ENCODE measurements at places on chromosomes 6 and 20.

GRCh38 chr6:34247481-34248197 is 1.2 kb downstream of the SMIM29 start:
- DNase-seq, result no peak

DNA sequence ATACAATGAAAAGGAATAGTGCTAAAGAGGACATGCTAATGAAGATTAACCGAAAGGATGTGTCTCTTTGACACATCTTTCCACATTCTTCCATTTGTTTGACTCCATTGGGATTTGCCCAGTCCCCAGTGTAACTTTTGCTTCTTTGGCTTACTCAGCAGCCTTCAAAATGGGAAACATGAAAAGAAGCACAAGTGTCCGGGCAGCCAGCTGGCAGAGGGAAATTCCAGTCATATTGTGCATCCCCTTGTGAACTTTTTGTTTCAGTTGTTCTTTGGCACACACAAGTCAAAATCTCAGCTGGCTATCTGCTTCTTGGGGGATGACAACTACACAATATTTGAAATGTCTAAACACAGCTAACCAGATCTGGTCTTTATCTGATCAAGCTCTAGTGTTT is 157.4 kb downstream of the OGFRL1 start:
- no peak for DNase-seq

DNA sequence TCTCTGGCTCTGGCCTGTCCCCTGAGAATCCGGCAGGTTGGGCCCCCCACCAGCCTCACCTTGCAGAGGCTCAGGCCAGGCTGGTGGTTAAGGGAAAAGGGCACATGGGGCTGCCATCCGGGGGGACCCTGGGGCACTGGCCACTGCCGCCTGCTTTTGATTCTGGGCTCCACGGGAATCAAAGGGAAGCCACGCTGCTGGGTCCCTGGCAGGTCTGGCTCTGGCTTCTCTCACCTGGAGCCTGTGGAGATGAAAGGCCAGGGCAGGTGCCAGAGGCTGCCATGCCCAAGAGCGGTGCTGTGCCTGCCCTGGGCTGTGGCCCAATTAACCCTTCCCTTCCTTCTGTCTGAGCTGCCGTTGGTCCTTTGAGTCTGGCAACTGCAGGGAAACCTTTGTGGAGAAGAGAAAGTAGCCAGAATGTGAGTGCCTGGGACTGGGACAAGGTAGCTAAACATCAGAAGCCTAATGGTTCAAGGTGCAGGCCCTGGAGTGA is 9.4 kb upstream of the CDH22 start:
- DNase-seq, result no peak

DNA sequence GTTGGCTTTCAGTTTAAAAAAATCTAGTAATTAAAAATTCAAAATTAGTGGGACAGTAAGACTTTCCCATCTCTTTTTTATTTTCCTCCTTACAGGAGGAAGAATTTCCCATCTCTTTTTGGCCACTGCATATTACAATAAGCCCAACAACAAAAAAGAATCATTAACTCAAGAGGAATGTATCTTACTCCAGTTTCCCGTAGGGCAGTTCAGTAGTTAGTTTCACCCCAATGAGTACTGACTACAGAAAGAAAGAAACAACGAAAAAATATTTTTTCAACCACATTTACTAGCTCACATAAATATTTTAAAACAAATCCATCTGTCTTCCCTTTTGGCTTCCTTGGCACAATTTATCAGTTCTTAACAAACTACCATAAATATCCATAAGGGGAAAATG is 14.9 kb upstream of the BLOC1S5 start:
- no peak for DNase-seq

GRCh38 chr20:15446373-15446772 is 1109.0 kb upstream of the FLRT3 start:
- DNase-seq, result no peak

DNA sequence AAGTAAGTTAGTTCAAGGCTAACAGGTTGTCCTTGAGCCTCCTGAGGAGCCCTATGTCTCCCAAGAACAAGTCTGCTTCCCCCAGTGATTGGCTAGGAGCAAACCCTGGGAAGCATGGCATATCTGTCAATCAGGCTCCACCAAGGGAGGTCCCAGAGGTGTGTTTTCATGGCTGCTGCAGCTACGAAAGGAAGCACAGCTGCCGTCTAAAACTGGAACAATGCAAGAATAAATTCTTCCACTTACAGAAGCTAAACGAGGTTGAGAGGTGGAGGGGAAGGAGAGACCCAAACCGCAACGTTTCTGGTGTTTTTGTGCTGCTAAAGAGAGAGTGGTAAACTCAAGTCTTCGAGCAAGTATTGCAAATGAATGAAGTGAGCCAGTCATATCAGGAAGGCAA is 4.9 kb upstream of the PTGIS start:
- DNase-seq, result no peak

DNA sequence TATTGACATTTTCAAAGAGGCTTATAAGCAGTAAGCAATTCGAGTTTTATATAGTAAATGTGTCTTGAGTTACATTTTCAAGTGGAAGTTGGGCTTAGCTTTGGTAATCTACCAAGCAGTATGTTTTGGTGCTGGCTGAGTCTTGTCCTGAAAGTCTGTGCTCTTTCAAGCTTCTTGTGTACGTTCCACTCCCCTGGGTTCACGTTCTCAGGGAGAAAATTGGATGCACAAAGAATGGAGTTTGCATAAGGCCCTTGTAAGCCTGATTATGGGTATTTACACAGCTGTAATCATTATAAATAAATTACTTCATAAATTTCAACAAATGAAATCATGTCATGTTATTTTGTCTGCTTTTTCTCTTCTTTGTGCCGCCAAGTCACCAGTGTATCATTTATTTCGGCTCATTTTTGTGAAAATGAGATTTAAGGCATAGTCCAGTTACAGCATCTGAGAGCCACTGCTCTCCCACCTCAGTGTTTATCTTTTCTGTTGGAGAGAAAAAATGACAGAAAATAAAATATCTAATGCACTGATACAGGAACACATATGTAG is 262.5 kb downstream of the BTBD3 start:
- DNase-seq, result peak; percentile 51

- DNase-seq, result no peak
Measured at GRCh38 chr6:16278750-16279149, 40.4 kb downstream of the GMPR start.

GRCh38 chr20:38134427-38135270 is 30.4 kb downstream of the TGM2 start:
- peak; percentile 56 for DNase-seq

DNA sequence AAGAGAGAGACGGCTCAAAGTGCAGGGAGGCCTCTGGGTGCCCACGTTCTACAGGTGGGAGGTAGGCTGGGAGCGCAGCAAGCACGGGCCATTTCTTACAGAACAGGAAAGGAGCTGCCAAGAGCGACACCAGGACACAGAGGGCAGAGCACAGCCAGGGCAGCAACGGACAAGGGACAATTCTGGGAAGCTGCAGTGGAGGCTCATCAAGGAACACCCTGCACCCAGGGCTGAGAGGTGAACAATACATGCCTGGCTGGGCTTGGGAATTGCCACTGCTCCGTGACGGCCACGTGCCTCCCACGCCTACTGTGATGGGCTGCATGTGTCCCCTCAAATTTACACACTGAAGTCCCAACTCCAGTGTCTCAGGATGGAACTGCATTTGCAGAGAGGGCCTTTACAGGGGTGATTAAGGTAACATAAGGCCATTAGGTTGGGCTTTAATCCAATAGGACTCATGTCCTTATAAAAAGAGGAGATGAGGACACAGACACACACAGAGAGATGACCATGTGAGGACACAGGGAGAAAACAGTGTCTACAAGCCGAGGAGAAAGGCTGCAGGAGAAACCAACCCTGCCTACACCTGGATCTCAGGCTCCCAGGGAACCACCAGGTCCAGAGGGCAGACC is 13.6 kb downstream of the SERPINB6 start:
- DNase-seq, result no peak

DNA sequence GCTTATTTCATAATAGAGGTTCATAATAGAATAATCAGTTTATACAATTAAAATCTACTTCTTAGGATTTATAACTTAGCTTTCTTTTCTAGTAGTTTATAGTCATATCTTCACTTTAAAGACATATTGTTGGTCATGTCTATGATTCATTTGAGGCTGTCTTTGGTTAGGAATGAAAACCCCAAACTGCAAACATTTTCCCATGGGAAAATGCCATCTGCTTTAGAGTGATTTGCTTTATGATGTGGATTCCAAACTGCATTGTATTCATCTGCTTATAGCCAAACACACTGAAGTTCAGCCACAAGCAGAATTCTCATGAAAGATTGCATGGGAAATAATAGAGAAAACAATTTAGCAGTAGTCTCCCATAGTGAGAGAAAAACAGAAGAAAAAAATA is 128.0 kb downstream of the RFPL4B start:
- no peak for DNase-seq

DNA sequence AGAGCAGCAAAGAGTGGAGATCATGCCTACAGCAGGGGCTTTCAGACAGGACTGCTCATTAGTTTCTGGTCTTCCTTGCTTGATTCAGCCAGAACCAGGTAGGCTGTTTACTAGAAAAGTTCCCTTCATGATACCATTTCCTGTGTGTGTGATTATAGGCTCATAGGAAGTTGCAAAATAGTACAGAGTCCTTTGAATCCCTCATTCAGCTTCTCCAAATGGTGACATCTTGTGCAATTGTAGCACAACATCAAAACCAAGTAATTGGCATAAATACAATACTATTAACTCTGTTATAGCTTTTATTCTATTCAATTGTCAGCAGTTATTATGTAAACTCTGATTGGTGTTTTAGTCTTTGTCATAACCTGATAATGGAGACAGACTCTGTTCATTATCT is 347.3 kb upstream of the CDH4 start:
- DNase-seq, result no peak

- peak; percentile 68 for DNase-seq
Measured at GRCh38 chr6:162177746-162178145, 549.8 kb downstream of the PRKN start.

- DNase-seq, result no peak
Measured at GRCh38 chr6:149628875-149629510, 19.5 kb downstream of the KATNA1 start.

- no peak for DNase-seq
Measured at GRCh38 chr6:140684776-140685550, 1310.5 kb upstream of the CITED2 start.

DNA sequence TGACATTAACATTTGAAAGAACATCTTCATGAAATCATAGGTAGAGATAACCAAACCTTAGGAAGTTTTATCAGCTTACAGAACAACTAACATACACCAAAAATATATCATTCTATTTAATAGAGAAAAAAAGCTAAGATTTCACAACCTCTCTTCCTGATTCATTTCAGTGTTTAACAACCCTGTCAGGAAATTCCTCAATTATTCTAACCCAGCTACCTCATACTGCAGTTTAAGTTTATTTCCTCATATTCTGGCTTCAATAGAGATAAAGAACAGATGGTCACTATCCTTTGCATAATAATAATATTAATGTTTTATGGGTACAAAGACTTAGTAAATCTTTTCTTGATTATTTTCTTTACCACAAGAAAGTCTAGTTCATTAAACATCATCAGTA is 112.9 kb upstream of the HSF2 start:
- no peak for DNase-seq

GRCh38 chr6:129485746-129486145 is 224.2 kb downstream of the ARHGAP18 start:
- DNase-seq, result peak; percentile 64

- no peak for DNase-seq
Measured at GRCh38 chr6:119312875-119313338, 36.7 kb downstream of the MAN1A1 start.

DNA sequence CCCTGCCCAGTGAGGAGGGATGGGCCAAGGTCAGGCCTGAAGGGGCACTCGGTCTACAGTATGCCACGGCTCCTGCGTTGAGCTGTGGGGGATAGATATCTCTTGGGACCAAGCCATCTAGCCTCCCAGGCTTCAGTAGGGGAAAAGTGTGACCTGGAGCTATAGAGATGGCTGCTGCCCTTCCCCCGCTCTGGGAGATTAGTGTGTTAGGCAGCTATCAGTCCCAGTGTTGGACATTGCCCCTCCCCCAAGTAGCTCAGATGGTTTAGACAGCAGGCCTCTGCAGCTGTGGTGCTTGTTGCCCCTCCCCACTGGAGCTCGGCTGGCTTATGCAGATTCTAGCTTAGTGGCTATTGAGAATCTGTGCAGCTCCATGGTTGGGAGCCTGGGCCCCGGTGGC is 56.8 kb downstream of the KHDRBS2 start:
- DNase-seq, result peak; percentile 11

DNA sequence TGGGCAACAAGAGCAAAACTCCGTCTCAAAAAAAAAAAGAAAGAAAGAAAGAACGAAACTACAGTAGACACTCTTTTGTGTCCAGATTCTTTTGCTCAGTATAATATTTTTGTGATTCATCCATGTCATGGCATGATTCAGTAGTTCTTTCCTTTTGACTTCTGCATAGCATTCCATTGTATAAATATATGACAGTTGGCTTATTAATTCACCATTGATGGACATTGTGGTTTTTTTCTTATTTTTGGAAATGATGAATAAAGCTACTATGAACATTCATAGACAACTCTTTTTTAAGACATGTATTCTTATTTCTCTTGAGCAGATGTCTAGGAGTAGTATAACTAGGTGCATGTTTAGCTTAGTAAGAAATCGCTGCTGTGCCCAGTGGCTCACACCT is 10.3 kb upstream of the IER3 start:
- DNase-seq, result no peak

- DNase-seq, result no peak
Measured at GRCh38 chr20:63527184-63527583, 6.6 kb downstream of the PPDPF start.

DNA sequence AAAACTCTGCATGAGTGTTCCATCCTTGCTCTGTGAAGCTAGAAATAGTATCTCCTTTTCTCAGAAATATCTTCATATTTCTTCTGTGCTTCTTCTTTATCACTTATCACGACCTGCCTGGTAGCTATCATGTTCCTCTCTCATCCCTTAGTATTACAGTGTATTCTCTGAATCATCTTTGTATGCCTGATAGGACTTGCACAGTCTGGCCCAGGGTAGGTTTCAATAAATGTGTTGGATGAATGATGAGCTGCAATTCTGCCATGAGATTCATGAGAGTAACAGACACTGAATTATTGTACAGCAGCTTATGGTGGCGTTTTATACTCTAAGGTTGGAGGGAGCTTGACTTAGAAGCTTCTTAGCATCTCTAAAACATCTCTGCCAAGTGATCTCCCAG is 66.6 kb downstream of the GRM1 start:
- no peak for DNase-seq

- no peak for DNase-seq
Measured at GRCh38 chr6:109091314-109092024, 3.2 kb downstream of the SESN1 start.

GRCh38 chr6:68756454-68757375 is 121.6 kb downstream of the ADGRB3 start:
- no peak for DNase-seq

GRCh38 chr20:41546535-41546934 is 71.6 kb downstream of the CHD6 start:
- DNase-seq, result no peak

All from SK-N-DZ (cell line).